ENCODE measurements at places on chromosomes 1 and 21.

GRCh38 chr1:8026976-8027747, 1.1 kb upstream of the ERRFI1 start:
- DNase-seq: no peak

- no peak for DNase-seq
Measured at GRCh38 chr1:79532555-79532954, 526.0 kb upstream of the ADGRL4 start.

DNA sequence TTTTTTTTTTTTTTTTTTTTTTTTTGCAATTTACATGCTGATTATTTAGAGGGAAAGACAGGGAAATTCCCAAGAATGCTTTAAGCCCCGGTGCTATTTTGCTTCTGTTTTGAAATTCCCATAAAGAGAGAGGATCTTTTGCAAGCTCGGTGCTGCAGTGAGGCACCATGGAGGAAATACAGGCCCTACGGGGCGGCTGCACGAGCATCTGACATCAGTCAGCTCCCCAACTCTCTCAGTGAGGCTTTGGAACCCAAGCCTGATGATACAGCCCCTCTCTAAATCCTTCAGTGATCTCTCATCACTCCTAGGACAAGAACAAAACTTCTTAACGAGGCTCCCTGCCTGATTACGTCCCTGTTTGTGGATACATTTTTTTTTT, 791 bp upstream of the CHI3L1 start:
- DNase-seq: no peak

- no peak for DNase-seq
Measured at GRCh38 chr1:188499690-188500089, 1670.9 kb downstream of the PLA2G4A start.

DNA sequence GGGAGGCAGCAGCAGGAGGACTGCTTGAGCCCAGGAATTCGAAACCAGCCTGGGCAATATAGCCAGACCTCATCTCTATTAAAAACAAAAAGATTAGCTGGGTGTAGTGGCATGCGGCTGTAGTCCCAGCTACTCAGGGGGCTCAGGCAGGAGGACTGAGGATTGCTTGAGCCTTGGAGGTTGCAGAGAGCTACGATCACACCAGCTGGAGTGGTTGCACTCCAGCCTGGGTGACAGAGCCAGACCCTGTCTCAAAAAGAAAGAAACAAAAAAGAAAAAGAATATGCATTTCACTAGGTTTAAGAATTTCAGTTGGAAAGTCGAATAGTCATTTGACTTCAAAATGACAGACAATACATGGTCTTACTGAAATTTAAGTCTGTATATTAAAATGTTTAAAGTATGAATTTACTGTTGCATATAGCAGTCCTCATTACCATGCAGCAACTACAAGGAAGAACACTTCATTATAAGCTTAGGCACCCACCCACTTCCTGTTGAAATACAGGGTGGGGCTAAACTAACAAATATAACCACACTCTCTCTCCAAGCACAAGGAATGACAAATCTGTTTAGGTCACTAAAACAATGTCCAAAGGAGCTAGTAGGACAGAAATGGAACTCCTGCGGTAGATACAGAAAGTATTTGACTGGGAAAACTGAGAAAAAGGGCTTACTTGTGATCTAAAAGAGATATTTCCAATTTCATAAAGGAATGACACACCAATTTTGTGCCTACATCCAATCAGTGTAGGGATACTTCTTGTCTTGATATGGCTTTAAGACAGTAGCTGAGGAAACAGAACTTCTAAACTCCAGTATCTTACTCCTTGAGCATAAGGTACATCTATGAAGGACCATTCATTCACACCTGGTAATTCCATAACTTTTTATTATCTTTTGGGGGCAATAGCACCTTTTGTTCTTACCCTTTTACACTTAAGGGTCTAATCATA, 44.1 kb downstream of the GPR3 start:
- peak; percentile 50 for DNase-seq

DNA sequence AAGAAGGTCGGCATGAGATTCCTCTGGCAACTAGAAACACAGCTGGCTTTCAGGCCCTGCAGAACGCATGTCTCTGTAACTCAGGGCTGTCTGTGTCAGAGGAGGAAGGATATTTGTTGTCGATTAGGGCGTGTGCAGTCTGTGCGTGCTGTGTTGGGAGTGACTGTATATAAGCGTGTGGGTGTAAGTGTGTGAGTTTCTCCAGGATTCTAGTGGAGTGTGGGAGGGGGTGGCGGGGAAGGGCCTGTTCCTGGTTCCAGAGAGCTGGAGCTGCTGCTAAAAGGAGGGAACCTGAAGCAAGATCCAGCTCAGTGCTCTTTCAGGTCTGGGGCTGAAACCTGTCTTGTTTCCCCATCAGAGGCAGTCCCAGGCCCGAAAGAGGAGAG, 74.3 kb downstream of the SLC16A1 start:
- DNase-seq: no peak

DNA sequence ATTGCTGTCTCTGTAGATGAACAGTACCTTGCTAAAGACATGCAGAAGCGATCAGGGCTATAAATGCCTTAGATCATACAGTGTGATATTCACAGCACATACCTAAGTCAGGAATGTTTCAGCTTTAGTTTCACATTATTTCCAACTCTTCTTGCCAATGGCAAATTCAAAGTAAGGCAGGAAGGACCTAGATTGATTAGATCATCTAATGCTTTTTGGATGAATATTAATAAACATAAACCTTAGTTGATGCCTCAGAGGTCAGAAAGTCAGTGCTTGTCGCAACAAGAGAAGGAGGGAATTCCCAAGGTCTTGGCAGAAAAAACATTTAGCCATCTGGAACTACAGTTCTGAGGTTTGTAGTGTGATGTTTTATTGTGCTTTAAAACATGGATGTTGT, 122.3 kb downstream of the TNFSF18 start:
- peak; percentile 56 for DNase-seq

DNA sequence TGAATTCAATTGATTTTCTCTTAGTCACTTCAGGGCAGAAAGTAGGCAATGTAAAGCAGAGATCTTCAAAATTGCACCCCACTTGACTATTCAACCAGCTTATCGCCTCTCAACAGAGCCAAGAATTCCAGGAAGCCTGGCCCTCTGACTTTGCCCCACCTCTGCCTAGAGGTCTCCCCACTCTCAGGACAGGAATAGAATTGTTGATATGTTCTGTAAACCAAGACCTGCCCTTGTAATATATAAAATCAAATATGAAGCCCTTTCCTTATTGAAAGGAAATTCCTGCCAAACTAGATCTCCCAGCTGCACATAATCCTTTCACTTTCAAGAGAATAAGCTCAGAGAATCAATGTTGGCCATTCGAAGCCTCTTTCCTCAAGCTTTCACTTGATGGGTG, 116.1 kb upstream of the DPT start:
- no peak for DNase-seq

GRCh38 chr1:234505769-234506102, 26.8 kb upstream of the TARBP1 start:
- DNase-seq: peak; percentile 77

GRCh38 chr21:31157756-31158155, 119.5 kb upstream of the KRTAP19-8 start:
- DNase-seq: no peak

DNA sequence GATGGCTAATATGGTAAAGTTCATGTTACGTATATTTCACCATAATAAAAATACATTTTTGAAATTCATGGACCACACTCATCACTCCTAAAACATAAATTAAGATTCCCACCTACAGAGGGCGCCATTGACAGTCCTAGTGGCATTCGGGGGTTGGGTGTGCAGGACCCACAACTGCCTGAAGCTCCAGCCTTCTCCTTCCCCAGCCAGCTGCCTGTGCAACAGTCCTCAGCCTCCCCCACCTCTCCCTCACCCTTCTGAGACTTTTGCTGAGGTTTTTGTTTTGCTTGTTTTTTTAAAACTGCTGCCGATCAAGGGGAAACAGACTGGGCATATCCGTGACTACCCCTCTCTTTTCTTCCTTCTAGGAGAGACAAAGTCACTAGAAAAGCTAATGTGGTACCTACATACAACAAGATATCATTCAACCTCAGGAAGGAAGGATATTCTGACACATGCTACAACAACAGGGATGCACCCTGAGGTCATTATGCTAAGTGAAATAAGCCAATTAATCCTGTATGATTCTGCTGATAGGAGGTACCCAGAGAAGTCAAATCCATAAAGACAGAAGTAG, 9.2 kb upstream of the EVA1C start:
- no peak for DNase-seq

DNA sequence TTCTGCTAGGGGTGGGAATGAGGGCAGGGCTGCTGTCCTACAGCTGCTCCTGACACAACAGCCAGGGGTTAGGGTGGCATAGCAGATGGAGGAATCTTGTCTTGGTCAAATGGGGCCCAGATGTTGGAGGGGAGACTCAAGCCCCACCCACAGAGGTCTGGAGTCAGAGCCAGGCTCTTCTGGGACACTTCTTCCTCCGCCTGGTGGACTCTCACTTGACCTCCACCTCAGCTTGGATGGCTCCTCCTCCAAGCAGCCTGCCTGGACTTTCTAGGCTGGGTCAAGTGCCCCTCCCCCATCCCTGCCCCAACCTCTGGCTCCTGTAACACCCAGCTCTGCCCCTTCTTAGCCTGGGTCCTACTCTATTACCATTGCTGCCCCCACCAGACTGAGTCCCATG, 35.5 kb downstream of the EPHA2 start:
- no peak for DNase-seq

DNA sequence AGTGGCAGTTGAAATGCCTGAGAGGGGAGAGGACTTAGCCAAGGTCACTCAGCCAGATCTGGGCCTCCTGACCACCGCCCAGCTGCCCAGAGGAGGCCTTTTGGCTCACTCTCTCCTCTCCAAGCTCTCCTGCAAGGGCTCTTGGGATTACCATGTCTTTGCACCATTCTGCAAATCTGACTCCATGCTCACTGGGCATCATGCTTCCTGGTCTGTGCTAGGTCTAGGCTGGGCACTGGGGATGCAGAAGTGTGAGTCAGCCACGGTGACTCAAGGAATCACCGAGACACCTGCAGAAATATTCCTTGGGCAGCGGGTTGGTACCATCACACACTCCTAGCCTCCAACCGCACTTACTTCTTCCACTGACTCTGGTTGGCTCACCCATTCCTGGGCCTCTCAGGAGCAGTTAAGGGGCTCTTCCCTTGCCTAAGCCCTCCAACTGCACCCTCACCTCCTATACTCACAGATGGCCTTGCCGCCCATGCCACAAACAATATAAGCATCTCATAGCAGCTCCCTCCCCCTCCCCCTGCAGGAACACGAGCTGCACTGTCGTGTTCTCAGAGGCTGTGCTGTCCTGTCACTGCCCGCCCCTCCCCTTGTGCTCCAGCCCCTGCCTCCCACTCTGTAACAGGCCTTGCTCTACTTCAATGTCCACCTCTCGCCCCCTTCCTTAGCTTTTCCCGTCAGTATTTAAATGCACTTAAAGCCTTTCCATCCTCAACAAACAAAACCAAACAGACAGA, 34.8 kb downstream of the CDCP2 start:
- DNase-seq: peak; percentile 48

- DNase-seq: no peak
Measured at GRCh38 chr1:157403203-157403602, 149.1 kb downstream of the FCRL5 start.

DNA sequence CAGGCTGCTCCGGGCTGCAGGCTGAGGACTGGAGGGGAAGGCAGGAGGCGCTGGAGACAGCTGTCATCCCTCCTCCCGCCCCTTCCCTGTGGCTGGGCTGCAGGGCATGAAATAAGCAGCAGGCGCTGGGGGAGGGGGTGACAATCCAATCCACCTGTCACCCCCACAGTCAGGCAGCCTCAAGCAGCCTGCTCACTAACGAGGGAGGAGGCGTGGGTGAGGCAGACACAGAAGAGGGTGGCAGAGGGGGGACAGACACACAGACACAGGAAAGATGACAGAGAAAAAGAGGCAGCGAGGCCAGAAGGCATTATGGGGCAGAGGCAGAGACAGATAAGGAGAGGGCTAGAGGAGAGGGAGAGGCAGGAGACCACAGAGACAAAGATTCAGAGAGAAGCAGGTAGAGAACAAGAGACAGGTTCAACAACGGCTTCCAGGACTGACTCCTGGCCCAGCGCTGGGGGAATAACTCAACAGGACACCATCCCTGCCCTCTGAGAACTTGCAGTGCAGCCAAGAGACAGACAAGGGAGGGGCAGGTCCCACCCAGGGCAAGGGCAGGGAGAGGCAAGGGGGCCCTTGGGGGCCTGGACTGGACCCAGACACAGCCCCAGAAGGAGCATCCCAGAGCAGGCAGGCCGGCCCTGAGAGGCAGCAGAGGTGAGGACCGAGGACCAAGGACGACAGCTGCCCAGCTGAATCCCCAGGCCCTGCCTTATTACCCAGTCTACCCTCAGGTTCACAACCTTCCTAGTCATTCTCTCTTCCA, 11.2 kb downstream of the MEF2D start:
- DNase-seq: no peak

GRCh38 chr1:218711884-218712674, 366.9 kb downstream of the TGFB2 start:
- no peak for DNase-seq

DNA sequence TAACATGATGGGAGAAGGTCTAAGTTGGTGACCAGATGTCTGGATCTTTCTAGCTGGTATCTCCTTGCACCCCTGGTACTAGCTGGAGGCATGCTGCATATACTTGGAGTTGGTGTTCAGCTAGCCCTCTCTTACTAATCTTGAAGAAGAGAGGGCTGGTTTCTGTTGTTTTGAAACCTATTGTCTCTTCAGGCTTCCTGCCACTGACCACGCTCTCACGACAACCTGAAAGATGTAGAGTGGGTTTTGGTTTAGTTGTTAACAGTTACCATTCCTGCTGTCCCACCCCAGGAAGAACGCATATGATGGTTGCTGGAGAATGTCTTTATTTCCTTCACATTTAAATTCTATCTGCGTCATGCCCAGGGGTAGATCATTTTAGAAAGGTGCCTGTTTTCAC, 3.6 kb downstream of the MAN1C1 start:
- no peak for DNase-seq

- DNase-seq: no peak
Measured at GRCh38 chr1:169196581-169196980, 90.1 kb downstream of the ATP1B1 start.

- peak; percentile 24 for DNase-seq
Measured at GRCh38 chr1:86846164-86846647, 67.7 kb downstream of the SELENOF start.

Measured in epithelial cell of prostate (primary cell).